Activated CD4-positive, CD25-positive, alpha-beta regulatory T cell (primary cell): ENCODE measurements at places on chromosomes 4 and X.

GRCh38 chrX:30513284-30513683 lies 64.3 kb downstream of the TASL start:
- no peak for DNase-seq

- no peak for DNase-seq
Observed at GRCh38 chr4:22299678-22300077, 216.2 kb downstream of the ADGRA3 start.

DNA sequence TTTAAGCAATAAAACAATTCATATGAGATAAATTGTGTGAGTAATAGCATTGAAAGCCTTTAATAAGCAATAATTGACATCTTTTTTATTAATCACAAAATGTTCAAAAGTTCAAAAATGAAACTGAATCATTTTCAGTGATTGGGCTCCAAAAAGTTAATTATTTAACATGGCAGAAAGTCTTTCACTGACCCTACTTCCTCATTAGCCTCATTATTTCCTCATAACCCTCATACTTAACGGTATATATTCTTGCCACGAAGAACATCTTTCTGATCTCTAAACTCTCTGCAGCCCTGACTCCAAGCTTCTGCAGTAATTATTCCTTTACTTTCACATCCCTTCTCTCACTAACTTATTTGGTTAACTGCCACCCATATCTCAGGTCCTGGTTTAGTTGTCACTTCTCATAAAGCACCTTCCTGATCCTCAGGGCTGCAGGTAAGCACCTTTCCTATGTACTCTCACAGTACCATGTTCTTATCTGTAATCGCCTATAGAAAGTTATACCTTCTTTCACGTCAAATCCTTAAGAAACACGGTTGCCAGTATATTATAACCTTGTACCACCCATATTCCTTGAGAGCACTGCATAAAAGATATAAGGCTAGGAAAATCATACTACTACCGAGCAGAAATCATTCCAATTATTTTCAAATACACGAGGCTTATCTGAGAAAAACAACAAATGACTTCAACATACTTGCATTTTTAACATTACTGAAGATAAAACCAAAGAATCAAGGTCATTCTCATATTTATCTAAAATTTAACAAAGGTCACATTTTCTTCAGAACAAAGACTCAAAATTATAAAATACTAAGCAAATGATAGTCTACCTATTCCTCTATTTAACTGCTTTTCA lies 72.2 kb downstream of the PPP3CA start:
- no peak for DNase-seq

DNA sequence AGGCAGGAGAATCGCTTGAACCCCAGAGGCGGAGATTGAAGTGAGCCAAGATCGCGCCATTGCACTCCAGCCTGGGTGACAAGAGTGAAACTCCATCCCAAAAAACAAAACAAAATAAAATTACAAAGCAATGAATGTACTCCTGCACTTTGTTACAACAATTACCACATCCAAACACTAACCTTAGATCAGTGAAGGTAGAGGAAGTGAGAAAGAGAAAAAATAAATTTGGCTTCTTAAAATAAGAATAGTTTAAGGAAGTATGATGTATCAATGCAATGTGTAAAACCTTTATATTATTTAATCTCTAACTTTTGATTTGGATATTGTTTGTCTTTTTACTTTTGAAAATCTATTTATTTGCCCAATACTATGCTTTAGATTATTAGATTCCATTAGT lies 21.7 kb upstream of the CSN1S1 start:
- DNase-seq = no peak

- DNase-seq = no peak
Observed at GRCh38 chr4:166435449-166435848, 562.4 kb downstream of the TLL1 start.

GRCh38 chr4:127251423-127251822 lies 381.3 kb upstream of the INTU start:
- DNase-seq = no peak

DNA sequence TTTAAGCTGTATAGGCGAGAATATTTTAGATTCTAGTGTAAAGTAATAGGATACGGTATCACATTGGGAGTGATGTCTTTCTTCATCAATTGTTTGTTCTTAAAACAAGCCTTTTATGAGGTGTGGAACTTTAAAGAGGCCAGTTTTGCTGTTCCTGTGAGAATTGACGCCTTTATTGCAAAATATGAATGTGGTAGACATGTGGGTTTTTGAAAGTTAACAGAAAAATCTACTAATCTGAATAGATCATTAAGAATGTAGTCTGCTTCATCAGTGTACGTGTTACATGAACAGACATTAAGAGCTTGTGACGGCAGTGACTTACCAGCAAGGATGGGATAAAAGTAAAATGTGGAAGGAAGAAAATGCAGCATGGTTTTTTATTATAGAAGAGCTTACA lies 63.8 kb downstream of the STOX2 start:
- DNase-seq = no peak

DNA sequence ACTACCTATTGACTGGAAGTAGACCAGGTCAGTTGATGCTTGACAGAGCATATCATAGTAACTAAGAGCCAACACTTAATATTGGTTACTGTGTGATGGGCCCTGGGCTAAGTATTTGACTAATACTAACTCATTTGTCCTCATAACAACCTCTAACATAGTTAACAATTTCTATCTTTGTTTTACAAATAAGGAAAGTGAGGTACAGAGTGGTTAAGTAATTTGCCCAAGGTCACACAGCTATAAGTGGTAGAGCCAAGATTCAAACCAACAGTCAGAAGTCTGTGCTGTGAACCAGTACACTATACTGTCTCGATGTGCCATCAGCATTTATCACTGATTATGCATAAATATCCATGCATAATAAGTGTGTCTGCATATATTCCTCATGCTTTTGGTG lies 27.1 kb upstream of the NUP54 start:
- DNase-seq = no peak

- no peak for DNase-seq
Observed at GRCh38 chrX:132413459-132413858, 75.4 kb downstream of the MBNL3 start.

GRCh38 chrX:69158166-69158980 lies 6.9 kb downstream of the PJA1 start:
- DNase-seq = no peak

- DNase-seq = no peak
Observed at GRCh38 chr4:2907706-2908293, 55.4 kb downstream of the NOP14 start.

- DNase-seq = no peak
Observed at GRCh38 chr4:48645225-48645794, 134.8 kb downstream of the FRYL start.

DNA sequence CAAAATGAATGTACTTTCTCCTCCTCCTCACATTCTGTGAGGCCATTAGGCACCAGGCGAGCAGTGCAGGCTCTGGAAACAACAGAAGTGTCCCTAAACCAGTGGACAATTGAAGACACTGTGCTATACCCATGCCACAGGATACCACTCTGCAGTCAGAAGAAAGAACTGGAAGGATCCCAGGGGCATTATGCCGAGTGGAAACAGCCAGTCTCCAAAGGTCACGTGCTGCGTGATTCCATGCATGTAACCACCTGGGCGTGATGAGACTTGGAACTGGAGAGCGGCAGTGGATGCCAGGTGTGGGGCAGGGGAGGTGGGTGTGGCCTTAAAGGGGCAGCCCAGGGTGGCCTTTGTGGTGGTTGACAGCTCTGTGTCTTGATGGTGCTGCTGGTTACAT lies 139.4 kb downstream of the EVC2 start:
- no peak for DNase-seq

GRCh38 chrX:45006002-45006800 lies 133.2 kb downstream of the KDM6A start:
- DNase-seq = no peak

DNA sequence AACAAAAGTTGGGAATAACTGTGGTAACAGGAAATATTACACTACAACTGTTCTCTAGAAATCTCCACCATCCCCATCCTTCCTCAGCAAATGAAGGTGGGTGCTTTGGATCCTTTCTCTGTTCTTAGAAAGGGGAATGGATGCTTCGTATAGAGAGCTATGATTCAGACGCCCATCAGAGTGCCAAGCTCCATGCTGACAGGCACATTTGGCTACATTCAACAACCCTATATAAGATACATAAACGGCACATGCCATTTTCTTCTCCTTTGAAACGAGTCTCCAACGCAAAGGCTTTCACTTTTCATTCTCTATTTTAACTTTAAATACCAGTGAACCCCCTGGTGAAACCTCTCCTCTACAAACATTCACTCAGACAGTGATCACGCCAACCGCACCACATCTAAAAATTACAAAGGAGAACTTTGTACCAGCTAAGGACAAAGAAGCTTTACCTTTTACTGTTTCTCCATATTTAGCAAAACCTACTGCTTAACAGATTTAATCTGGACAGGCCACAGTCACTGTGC lies 172.5 kb downstream of the TSPAN5 start:
- DNase-seq = no peak

- DNase-seq = no peak
Observed at GRCh38 chr4:108731006-108731405, 31.8 kb downstream of the ETNPPL start.

GRCh38 chr4:39030725-39031124 lies 1.5 kb downstream of the TMEM156 start:
- DNase-seq = no peak

GRCh38 chr4:53348046-53348445 lies 17.8 kb downstream of the SCFD2 start:
- no peak for DNase-seq

DNA sequence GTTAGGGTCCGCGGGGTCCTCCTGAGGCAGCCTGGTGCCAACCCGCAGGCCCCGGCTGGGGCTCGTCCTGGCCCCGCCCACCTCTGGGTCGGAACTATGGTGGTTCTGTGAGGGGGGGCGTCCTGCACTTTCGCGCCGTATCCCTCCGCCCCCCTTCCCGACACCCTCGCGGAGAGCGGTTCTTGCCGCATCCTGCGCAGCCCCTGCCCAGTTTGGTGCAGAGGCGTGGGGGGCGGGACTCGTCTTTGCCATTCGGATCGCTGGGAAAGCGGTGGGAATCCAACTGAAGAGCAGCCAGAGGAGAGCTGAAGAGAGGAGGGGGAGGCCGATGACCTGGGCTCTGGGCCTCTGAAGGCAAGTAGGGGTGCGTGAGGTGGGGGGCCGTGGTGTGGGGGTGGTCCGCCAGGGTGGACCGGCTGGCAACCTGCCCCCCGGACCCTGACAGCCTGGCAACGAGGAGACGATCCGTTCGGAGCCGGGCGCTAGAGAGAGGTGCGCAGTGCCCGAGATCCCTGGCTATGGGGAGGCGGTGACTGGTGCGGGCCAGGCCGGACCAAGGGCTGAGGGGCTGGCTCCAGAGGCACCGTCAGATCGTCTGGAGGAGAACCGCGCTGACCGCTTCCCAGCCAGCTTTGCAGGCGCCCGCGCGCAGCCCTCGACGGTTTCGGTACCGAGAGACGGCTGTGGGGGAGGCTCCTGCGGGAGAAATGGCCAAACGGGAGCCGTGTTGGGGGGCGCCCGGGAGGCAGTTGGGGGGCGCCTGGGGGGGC lies at the start of gene GPRASP1:
Gene GPRASP1, plus strand, starts transcription at position 242 of the 770 bp plus-strand sequence. CDS start 2,431 bp downstream, outside the sequence.
- DNase-seq = peak; percentile 4

DNA sequence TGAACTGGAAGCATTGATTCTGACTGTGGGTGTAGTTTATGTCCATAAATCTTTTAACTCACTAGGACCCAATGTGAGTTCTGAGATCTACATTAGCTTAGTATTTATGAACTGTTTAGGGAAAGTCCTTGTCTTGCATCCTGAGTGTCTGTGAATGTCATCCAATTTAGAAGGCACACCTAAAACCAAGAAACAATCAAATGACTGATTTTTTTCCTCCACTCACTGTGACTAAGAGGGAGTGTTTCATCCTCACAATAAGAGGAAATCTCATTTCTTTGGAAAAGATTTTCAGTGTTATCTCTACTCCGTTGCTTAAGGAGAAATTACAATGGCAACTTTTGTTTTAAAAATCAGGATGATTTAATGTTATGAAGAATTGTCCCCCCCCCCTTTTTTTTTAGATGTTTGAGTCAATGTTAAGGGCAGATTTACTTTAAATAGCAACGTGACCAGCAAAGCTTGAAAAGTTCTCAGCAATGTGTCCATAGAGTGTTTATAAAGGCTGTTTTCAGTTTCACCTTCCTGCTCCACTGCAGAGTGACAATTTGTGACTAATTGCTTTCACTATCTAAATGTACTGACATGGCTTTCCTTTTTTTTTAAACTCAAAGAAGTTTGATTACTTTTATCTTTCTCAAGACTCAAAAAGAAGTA lies 173.0 kb downstream of the SPCS3 start:
- DNase-seq = no peak

- no peak for DNase-seq
Observed at GRCh38 chr4:48639807-48640206, 140.3 kb downstream of the FRYL start.

- no peak for DNase-seq
Observed at GRCh38 chr4:6278801-6279197, 9.1 kb downstream of the WFS1 start.

GRCh38 chr4:153036931-153037482 lies 100.9 kb downstream of the FHDC1 start:
- no peak for DNase-seq

DNA sequence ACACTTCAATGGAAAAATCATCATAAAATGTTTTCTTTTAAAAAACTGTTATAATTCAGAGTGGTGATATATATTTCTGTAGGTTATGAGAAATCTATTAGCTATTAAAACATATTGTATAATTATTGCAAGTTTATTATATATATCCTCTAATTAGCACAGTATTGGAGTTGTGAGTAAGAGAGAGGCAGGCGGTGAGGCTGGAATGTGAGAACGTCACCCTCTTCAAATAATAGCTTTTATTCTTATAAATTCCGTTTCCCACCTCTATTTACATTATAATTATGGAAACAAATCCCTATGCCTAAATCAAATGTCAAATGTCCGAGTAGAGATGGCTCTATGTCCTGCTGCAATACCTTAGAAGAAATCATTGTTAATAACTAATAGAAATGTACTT lies 292.9 kb downstream of the ADGRL3 start:
- no peak for DNase-seq

DNA sequence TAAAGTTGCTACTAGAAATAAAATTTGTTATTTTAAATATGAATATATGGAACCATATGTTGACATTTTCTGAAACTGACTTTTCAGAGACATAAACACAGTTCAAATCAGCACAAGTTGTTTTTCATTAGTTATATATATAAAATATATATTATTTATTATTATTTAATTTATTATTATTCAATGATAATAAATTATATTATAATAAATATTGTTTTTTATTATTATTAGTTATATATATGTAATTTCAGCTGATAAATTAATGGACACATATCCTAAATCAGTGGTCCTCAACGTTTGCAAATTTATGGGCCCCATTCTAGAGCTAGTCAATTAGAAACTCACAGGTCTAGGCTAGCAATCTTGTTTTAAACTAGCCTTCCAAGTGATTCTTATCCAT lies 809.3 kb downstream of the C4orf33 start:
- DNase-seq = no peak

GRCh38 chrX:14094191-14094590 lies 64.5 kb upstream of the GEMIN8 start:
- DNase-seq = no peak
